ENCODE measurements at places on chromosomes 1 and 21. TPM values are rescaled to one million over a fixed set of nuclear protein-coding genes. Genes with fewer than 3 reads are reported as not detected.

- no peak for DNase-seq
Measured at GRCh38 chr1:198937231-198938031, 298.6 kb downstream of the PTPRC start.

GRCh38 chr1:183674886-183675285 is 21.8 kb upstream of the APOBEC4 start:
- no peak for DNase-seq

- no peak for DNase-seq
Measured at GRCh38 chr1:6544831-6545230, 9.5 kb downstream of the NOL9 start.

GRCh38 chr1:14907416-14907815 is 246.1 kb upstream of the TMEM51 start:
- DNase-seq = no peak

- DNase-seq = no peak
Measured at GRCh38 chr1:4561205-4561604, 93.2 kb upstream of the AJAP1 start.

- no peak for DNase-seq
Measured at GRCh38 chr21:42319851-42320572, 4.8 kb upstream of the TFF3 start.

- no peak for DNase-seq
Measured at GRCh38 chr1:90176530-90176929, 181.6 kb downstream of the ZNF326 start.

- DNase-seq = no peak
Measured at GRCh38 chr1:172719694-172720138, 60.8 kb downstream of the FASLG start.

GRCh38 chr21:14284481-14284880 is 68.5 kb downstream of the RBM11 start:
- no peak for DNase-seq

GRCh38 chr1:154745750-154746425 is 124.2 kb downstream of the KCNN3 start:
- DNase-seq = no peak

GRCh38 chr1:156284112-156284511 is at the start of gene TMEM79:
Gene TMEM79, plus strand, starts transcription at chr1:156284325. Its CDS starts 902 bp downstream, at chr1:156285227.
- no peak for DNase-seq

- DNase-seq = no peak
Measured at GRCh38 chr1:205971082-205971481, 27.8 kb upstream of the SLC26A9 start.

- no peak for DNase-seq
Measured at GRCh38 chr1:232954594-232955365, 4.4 kb downstream of the NTPCR start.

DNA sequence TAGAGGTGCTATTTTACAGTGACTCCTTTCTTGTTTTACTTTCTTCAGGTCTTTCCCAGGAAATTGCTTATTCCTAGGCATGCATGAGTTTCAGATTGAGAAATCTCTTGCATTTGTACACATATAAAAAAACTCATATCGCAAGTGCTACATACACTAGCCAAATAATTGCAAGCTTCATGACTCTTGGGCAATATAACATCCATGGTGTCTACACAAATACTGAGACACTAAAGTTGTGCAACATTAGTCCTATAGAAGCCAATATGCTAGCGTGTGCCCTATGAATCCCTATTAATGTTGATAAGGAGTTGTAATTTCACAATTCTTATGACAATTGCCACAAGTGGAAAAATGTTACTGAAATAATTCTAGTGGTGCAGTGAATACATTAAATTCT is 591.0 kb downstream of the ADGRL2 start:
- no peak for DNase-seq

Gene LCK
- polyA plus RNA-seq = 5.9 TPM

Gene IFT25
- polyA plus RNA-seq = 44.9 TPM

Gene HSF2BP
- 1.7 TPM for polyA plus RNA-seq

Gene GRIK3
- polyA plus RNA-seq = 3.1 TPM

Gene TMCO1
- polyA plus RNA-seq = 146 TPM

Gene WNT4
- polyA plus RNA-seq = 11.6 TPM

Gene INSRR
- polyA plus RNA-seq = 2.0 TPM

Gene SPRR3
- polyA plus RNA-seq = not detected

Measured in left renal cortex interstitium (tissue), 4 donors.